ENCODE measurements at places on chromosomes 3 and 15.

DNA sequence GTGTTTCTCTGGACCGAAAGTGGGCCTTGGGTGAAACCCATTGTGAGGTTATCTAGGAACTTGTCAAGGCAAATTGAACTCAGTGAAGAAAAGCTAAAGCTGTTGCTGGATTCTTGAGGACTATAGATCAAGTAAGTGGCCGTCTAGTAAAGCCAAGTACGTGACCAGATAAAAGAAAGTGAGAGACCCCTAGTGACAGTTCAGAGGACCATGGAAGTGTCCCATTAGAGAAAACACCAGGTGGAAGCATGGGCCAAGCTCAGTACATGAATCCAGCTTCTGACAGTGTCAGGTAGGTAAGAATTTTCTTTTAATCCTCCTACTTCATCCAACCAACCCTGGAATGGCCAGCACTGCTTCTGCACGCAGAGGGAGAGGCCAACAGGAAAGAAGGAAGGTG is 349.3 kb upstream of the RGMA start:
- DNase-seq, result no peak

DNA sequence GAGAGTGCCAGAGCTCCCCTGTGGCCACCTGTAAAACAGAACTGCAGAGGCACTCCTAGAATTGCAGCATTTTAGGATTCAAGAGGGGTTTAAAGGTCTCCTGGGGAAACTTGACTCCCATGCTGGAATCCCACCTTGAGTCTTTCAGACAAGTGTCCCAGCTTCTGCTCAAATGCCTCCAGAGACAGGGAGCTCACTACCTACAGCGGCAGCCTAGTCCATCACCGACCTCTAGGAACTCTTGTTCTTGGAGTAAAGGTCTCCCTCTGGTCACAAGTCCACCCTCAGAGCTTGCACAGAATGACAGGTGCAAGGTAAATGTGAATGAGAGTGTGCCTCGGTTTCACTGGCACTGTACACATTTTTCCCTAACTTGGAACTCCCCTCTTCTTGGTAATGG is 72.0 kb downstream of the NUP210 start:
- DNase-seq, result no peak

GRCh38 chr3:141367038-141367730 is 1.1 kb upstream of the ZBTB38 start:
- peak; percentile 100 for DNase-seq

- peak; percentile 100 for DNase-seq
These were observed 51.2 kb downstream of the CFAP20DC start for GRCh38 chr3:58998476-58999117.
